HS-27A (cell line): ENCODE measurements at places on chromosomes 5 and 9.
A peak's percentile ranks its signal among the peaks of the same experiment; 100 is the strongest.

DNA sequence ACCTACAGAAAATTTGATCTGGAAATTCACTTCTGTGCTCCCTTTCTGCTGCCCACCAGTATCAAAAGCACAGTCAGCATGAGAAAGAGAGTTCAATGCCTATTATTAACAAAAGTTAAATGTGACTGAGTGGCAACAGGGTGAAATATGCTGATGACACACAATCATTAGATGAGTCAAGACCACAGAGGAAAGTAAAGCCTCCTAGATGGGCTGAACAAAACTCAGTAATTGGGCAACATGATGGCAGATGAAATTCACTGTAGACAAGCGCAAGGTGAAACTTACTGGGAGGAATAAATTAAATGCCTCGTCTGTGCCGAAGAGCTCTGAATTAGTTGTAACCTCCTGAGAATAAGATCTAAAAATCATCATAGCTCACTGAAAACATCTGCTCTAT is 752.8 kb downstream of the IRX1 start:
- no peak for DNase-seq

DNA sequence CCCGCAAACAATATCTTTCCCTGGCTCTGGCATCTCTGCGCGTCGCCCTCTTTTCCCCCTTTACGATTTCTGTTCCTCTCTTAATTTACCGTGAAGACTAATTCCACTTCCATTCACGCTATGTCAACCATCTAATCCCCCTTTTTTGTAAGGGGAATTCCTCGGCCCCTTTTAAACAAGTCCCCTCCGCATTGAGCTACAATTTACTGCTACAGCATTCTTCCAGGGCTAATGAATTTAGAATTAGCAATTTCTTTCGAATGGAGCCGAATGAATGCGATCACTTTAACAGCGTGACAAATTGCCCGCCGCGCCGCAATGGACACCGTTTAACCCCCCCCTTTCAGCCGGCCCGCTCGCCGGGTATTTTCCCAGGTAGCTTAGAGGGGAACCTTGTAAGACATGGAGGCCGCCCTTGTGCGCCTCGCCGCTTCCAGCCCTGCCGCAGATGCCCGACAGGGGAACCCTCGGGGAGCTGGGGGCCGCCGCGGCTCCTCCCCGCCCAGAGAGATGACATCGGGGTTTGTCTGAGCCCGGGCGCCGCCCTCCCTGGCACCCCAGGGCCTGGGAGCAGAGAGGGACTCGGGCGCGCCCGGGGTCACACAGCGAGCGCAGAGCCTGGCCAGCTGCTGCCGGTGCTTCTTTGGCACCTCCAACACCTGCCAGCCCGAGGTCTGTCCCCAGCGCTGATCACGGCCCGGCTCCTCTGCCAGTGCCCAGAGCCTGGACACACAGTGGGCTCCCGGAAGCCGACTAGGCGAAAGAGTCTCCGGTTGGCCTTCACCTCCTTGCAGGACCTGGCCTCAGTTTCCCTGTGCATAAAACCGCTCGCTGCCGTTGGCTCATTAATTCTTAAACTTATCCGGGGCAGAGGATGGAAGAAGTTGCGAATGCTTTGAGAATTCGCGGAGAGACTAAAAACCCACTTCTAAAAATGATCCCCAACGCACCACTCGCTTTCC is 1.3 kb downstream of the PRDM12 start:
- no peak for DNase-seq

DNA sequence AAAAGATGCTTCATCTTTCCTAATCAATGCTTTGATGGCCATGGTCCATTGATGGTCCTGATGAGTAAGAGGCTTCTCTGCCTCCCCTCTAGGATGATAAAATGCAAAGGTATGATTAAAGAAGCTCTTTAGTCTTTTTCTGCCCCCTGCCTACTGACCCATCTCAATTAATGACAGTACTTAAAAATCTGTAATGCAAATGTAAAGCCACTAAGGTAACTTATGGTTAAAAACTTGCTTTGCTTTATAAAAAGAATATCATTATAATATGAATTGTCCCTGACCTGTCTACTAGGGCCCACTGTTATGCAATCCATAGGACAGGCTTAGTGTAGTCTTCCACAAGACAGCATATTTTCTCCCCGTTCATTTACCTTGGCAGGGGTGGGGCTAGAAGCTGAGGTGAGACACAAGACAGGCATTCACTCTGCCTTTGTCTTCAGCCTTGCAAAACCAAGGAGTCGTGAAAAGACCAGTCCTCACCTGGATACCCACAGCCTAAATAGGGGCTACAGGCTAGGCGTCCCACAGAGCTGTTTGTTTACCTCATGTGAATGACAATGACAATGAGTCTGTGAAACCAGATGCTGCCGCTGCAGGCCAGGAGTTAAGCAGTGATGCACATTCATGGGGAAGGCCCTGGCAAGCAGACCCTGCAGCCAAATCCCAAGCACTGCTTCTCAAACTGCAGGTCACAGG is 60.4 kb downstream of the BNC2 start:
- DNase-seq, result no peak

DNA sequence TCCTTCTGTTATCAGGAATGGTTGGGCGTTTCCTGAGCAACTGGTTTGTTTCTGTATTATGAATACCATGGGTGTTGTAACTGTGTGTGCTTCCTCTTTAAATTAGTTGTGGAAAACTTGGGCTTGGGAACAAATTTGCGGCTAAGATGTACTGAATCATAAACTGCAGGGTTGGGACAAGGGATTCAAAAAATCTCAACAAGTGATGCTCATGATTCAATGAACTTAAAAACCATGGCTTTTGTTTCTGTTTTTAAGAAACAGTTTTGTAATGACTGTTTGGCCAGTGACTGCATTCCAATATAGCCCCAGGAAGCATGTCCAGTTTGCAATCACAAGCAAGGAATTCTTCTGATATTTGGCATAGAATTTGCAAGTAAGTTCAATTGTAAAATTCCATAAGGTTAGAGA is 657.5 kb upstream of the WWC1 start:
- peak; percentile 68 for DNase-seq

DNA sequence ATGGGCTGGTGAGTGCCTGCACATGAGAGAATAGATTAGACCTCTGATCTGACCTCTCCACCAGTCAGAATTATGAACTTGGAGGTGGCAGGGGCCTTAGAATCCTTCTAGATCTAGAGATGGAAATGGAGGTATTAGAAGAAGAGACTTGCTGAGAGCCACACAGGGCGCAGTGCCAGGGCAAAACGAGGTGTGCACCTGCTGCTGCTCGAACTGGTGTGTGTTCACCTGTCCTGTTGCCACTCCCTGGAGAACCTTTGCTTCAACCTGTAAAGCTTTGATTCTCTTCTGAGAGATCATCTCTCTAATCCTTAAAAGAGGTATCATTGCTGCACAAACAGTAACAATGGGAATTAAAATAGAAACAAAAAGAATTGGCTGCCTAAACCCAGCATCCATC is 24.9 kb downstream of the FRMPD1 start:
- DNase-seq, result no peak

DNA sequence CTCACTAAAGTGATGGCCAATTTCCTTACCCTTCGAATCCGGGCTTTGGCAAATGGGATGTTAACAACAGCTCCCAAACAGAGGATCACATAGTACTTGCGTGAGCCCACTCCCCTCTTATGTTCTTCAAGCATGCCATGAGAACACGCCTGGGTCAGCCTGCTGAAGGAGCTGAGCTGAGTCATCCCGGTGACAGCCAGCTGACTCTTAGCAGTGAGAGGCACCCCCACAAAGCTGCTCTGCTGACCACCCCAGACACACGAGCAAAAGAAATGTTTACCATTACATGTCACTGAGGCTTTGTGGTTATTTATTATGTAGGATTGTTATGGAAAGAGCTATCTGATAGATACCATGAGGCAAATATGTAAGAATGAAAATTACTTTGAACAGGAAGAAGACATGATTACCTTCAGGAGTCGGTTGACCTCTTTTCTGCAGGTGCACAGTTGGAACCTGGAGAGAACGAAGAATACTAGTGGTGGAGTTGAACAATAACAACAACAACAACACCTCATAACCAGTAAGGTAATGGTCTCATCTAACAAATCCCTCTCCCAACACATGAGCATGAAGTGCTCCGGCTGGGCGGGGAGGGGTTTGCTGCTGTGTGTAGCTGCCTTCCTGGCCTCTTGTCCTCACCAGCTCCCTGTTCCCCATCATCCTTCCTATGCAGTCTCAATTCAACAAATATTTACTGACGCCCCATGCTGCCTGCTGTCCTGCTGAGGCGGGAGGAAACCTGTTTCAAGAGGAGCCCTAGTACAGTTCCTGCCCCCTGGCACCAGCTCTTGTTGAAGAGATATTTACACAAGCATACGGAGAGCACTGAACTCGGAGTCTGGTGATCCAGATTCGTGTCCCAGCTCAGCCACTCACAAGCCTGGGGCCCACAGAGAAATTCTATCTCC is 69.4 kb upstream of the LHFPL2 start:
- DNase-seq, result no peak

GRCh38 chr5:2887481-2888348 is 136.2 kb upstream of the IRX2 start:
- no peak for DNase-seq
